Fibroblast of skin of left biceps (primary cell): ENCODE measurements at places on chromosomes 2 and 18.

GRCh38 chr2:25479761-25480160 lies 138.0 kb upstream of the DNMT3A start:
- DNase-seq, result no peak

DNA sequence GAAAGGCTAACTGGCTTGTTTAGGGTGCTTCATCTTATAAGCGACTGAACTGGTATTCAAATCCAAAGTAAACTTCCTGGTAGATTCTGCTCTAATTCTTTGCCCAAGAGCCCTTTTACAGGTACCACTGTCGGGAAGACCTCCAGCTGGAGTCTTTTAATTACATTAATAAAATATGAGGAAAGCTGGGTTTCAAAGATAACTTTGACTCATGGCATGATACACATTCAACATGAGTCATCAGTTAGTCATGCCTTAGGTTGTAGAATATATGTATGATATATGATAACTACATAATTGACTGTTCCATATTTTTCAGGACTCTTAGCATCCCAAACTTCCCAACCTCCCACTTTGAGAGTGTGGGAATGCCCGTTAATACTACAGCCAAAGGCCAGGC lies 32.3 kb downstream of the ZCCHC2 start:
- peak; percentile 22 for DNase-seq

DNA sequence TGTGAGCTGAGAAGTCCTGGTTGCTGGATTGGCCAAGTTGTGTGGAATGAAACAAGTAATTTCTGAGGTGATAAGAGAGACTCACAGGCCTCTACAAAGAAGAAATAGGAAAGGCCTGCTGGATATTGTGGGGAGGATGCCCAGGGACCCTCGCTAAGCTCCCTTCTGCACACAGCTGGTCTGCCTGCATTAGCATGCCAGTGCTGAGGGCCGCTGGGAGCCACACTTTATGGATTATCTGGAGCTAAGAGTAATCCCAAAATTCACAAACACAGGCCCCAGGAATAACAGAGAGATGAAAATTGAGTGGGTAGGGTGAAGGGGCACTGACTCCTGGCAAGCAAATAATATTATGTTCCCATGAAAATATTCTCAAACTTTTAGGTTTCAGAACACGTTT lies 114.9 kb upstream of the SIX3 start:
- DNase-seq, result no peak

DNA sequence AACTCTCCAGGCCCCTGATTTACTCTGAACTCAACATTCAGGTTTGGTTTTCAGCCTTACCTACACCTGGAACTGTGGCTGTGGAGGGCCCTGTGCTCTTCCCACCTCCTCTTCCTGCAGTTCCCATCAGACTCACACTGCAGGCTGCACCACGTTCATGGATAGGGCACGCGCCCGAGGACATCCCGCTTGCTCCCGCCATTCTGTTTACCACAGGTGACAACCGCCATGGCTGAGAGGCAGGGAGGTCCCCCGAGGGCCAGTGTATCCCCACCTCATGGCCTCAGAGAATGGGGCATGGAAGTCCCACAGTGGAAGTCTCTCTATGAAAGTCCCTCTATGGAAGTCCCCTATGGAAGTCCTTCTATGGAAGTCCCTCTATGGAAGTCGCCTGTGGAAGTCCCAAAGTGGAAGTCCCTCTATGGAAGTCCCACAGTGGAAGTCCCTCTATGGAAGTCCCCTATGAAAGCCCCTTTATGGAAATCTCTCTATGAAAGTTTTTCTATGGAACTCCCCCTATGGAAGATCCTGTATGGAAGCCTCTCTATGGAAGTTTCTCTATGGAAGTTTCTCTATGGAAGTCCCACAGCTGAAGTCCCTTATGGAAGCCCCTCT lies 358.4 kb upstream of the SALL3 start:
- DNase-seq, result no peak

GRCh38 chr18:31633392-31634330 lies 42.0 kb downstream of the TTR start:
- DNase-seq, result no peak

DNA sequence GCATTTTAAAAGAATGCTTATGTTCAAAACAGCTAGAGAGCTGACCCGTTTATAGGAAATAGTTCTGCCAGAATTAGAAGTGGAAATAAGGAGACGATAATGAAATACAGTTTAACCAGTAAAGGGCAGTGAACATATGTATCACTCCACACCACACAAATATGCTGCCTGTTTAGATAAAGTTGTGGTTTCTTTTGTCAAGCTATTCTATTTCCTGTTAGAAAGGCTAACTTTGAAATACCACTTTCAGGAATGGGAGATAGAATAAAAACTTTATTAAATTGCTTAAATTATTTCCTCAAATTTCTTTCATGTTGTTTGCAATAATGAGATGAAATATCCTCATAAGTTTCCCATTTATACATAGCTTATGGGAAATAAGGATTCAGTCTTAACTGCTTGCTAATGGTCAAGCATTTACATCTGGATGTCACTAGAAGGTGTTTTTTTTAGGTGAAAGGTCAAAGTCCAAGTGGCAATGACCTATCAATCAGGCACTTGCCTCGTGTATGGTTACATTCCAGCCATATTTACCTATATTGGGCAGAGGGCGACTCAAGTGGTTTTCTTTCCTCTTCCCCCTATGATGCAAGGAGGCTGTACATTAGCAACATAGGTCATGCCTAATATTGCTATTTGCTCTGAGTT lies 148.9 kb downstream of the ZEB2 start:
- no peak for DNase-seq

DNA sequence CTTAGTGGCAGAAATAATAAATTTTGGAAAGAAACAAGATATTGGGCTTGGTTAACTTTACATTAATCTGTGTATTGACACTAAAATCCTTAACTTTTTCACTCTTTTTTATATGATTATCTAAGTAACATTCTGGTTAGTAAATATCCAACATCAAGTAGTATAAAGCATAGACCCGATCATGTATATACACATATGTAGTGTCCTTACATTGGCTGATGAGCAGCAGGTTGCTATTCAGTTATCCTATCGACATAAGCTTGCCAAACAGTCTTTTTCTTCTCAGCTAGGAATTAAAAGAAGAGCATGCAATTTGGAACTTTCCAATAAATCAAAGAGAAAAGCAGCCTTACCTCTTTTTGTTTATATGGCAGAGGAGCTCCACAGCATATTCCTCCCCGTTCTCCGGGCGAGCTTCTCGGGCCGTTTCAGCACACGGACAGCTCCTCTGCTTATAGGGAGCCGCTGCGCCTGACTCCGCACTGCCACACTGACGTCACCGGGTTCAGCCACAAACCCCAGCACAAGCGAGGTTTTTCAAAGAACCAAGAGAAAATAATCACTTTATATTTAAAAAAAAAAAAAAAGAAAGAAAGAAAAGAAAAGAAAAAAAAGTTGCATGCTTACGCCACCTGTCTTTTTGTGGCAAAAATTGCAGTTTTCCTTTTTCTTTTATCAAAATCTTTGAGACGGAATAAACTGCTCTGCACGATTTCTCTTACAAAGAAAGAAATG lies at the start of gene SCG2:
Gene SCG2 (minus strand): TSS at position 430 of the 735 bp plus-strand sequence. CDS start 3,079 bp downstream, outside the sequence.
- DNase-seq, result peak; percentile 66
